ENCODE measurements at places on chromosomes 4 and X. TPM values are rescaled to one million over a fixed set of nuclear protein-coding genes. Genes with fewer than 3 reads are reported as not detected.

GRCh38 chr4:83022724-83023450, 12.1 kb upstream of the COPS4 start:
- no peak overlapping the region for H3K27ac ChIP-seq
- H3K36me3 ChIP-seq, result no peaks in the 10 kb centered on the region
- H3K27me3 ChIP-seq, result peaks cover 7% of the 10 kb centered on the region

GRCh38 chr4:67558493-67558892, at the start of gene STAP1:
TSS of gene STAP1 (plus strand) at chr4:67558727. CDS start at chr4:67558810, 83 bp downstream.
- H3K36me3 ChIP-seq, result no peaks in the 10 kb centered on the region
- H3K27ac ChIP-seq, result no peak within 1 kb of the TSS
- H3K4me1 ChIP-seq, result no peaks in the 10 kb centered on the region

GRCh38 chrX:7294483-7294882, 146.5 kb upstream of the PUDP start:
- no peaks in the 10 kb centered on the region for H3K4me1 ChIP-seq
- H3K4me3 ChIP-seq, result no peak overlapping the region
- no peaks in the 10 kb centered on the region for H3K27me3 ChIP-seq
- H3K27ac ChIP-seq, result no peak overlapping the region
- no peak for DNase-seq

DNA sequence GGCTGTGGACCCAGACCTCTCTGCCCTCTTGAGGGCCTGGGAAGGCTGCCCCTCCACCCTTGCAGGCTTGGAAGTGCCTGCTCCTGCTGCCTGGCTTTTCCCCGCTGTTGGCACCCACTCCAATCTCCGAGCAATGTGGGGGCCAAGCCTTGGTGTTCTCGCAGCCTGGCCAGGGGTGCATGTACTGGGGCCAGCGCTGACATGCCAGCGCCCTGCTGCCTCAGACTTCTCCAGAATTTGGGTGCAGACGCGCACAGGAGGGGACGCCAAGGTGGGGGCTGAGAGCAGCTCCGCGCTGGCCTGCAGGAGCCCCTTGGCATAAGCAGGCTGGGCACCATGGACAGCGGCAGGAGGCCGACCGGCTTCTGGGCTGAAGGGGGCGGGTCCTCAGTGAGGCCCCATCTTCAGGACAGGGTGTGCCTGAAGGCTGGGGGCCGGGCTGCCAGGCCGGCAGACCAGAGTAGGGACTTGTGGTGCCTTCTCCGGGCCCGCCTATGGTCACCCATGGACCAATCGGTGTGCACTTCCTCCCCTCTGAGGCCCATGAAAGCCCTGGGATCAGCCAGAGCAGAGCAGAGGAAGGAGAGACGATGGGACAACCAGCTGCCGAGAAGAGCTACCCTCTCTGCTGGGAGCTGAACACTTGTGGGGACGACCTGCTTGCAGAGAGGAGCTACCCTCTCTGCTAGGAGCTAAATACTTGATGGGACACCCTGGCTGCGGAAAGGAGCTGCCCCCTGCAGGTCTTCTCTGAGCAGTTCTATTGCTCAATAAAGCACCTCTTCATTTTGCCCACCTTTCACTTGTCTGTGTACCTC, 118.3 kb downstream of the DNAAF6 start:
- H3K4me3 ChIP-seq, result no peak overlapping the region
- H3K36me3 ChIP-seq, result no peaks in the 10 kb centered on the region
- no peaks in the 10 kb centered on the region for H3K4me1 ChIP-seq
- peaks cover 17% of the 10 kb centered on the region for H3K27me3 ChIP-seq
- no peak for DNase-seq

GRCh38 chr4:73606465-73606974, 13.7 kb downstream of the RASSF6 start:
- no peaks in the 10 kb centered on the region for H3K27me3 ChIP-seq
- H3K36me3 ChIP-seq, result no peaks in the 10 kb centered on the region
- H3K27ac ChIP-seq, result no peak overlapping the region
- H3K4me1 ChIP-seq, result peaks cover 20% of the 10 kb centered on the region
- H3K4me3 ChIP-seq, result no peak overlapping the region

The NALF2 gene
- total RNA-seq, result 0.13 TPM

The CYLC1 gene
- total RNA-seq, result not detected

The TNIP2 gene
- total RNA-seq, result 65.3 TPM

Measured in T-cell (primary cell).